ENCODE measurements at places on chromosomes 7 and 10.
A peak's percentile ranks its signal among the peaks of the same experiment; 100 is the strongest.

DNA sequence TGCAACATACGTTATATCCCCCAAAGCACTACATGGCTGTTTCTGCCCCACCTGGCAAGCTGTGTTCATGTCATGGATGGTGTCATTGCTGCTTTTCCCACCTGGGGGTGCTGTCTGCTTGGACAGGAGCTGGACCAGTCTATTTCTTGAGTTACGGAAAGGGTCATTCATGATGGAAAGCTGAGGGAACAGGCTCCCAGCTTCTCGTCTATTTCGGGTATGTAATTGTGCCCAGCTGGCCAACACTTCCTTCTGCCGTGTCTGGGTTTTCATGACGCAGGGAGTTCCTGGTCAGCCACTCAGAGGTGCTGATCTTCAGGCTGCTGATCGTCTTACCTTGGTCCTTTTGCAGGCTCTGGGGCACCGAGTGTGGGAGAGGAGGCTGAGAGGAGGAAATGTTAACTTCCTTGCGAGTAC, 8.6 kb downstream of the BTBD16 start:
- no peak for DNase-seq

DNA sequence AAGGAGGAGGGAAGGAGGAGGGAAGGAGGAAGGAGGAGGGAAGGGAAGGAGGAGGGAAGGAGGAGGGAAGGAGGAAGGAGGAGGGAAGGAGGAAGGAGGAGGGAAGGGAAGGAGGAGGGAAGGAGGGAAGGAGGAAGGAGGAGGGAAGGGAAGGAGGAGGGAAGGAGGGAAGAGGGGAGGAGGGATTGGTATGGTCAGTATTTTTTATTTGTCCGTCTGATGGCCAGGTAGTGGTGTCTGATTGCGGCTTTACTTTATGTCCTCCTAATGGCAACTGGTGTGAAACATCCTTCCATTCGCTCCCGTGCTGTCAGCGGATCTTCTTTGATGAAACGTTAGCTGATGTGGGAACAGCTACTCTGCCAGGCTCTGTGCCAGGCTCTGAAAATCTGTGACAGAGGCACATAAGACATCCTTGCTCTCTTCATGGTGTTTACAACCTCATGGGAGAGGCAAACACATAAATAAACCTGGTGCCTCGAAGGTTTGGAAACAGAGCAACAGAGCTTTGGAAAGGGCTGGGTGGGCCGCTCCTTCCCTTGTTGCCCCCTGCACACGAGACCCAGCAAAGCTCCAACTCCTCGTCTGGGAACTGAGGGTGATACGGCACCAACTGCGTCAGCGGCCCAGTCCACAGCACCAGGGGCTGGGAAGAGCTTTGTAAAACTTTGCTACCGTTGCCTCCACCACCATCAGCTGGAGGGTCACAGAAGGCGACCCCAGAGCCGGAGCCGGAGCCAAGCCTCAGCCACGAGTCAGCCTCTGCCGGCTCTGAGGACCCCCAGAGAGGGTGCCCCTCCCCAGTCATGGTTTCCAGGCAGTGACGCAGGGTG, 40.3 kb downstream of the PDGFA start:
- DNase-seq = no peak

- DNase-seq = peak; percentile 18
Observed at GRCh38 chr7:103348452-103348851, 1.0 kb downstream of the PSMC2 start.

GRCh38 chr7:105164751-105165150, 150.7 kb downstream of the KMT2E start:
- DNase-seq = no peak

DNA sequence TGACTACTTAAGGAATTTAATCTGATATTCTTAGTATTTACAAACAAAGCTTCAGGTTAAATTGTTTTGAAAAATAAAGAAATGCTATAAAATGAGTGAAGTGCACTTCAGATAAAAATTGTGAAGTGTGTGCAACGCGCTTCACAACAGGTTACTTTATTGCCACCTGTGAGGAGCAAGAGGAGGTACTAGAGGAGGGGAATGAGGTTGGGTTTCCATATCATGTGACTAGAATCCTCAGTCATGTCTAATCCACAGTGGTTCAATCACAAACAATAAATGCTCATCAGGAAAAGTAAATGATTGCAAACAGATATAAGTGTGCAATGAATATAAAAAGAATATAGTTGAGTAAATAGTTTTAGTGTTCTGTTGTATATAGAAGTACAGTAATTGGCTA, 34.5 kb upstream of the CD36 start:
- DNase-seq = no peak

GRCh38 chr7:99987846-99988245, 12.0 kb upstream of the AZGP1 start:
- no peak for DNase-seq

DNA sequence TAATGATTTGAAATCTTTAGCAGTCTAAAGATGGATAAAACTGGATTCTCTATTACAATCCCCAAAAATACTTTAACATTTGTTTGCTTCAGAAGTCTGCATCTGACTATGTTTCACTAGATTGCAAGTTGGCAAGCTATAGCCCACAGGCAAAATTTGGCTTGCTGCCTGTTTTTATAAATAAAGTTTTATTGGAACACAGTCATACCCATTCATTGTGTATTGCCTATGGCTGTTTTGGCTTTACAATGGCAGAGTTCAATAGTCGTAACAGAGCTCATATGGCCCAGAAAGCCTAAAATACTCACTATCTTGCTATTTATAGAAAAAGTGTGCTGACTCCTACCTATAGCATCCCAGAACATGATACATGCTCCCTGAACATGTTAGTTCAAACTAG, 89.0 kb upstream of the GPR141 start:
- DNase-seq = no peak

DNA sequence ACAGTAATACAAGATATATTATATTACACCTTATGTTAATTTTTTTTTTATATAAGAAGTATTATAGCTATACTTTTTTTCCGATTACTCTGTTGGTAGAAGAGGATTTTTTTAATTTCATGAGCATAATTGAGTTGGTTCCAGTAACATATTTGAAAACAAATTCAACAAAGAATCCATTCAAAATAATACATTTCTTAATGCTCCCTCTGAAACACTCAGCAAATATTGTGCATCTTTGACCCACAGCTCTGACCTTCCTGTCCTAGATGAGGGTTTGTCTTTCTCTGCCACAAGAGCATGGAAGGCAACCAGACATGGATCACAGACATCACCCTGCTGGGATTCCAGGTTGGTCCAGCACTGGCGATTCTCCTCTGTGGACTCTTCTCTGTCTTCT, at the start of gene OR2A2:
Gene OR2A2 (plus strand): TSS at position 301 of the 400 bp plus-strand sequence. CDS start 0 bp downstream, at position 301.
- DNase-seq = no peak

- DNase-seq = no peak
Observed at GRCh38 chr10:70801854-70802253, 13.9 kb upstream of the SGPL1 start.

Measured in CD4-positive, alpha-beta T cell treated with Interleukin-17A for 1 hour (primary cell).